ENCODE measurements at places on chromosomes 5 and 9.

DNA sequence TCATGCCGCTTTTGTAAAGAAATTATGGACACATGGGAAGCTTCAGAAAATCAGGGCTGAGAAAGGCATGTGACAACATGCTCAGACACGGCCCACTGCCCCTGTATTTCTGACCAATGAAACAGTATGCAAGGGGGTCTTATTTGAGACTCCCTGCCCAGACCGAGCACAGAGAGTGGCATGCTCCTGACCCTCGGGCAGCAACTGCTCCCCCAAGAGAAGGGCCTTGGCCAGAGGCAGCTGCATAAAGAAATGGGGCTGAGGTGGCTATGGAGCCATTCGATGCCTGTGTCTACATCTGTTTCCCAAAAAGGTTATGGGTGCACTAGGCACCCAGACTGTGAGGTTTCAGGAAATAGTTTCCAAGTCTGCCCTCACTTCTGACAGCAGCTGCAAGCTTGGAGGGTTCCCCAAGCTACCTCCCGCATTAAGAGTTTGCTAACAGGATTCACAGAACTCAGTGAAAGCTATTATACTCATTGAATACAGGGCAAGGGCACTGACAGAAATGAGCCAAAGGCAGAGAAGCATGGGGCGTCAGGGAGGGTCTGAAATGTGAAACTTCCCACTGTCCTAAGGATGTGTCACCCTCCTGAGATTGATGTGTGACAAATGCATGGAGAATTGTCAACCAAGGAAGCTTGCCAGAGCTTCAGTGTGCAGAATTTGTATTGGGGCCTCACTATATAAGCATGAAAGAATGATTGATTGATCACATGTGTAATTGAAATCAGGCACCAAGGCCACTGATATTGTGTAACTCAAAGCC lies 94.3 kb downstream of the DAP start:
- DNase-seq = no peak

- no peak for DNase-seq
Observed at GRCh38 chr9:93303806-93304573, 120.1 kb downstream of the WNK2 start.

- no peak for DNase-seq
Observed at GRCh38 chr9:5621327-5621726, 7.6 kb upstream of the RIC1 start.

DNA sequence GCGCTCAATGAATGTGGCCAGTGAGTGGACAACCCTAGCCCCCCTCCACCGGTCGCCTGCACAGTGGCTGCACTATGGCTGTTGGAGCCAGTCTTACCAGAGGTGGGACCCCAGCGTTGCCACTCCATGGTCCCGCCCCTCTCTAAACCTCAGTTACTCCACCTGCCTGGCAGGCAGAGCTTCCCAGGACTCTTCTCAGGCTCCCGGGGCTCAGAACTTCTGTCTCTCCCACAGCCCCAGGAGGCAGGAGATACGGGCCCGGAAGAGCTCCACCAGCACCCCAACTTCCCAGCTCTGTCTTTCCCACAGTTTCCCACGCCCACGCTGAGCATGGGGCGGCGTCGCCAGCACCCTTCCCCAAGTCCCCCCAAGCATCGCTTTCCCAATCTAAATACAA lies 975 bp downstream of the RASGEF1C start:
- DNase-seq = no peak

GRCh38 chr5:50672663-50673062 lies 6.2 kb downstream of the PARP8 start:
- no peak for DNase-seq

DNA sequence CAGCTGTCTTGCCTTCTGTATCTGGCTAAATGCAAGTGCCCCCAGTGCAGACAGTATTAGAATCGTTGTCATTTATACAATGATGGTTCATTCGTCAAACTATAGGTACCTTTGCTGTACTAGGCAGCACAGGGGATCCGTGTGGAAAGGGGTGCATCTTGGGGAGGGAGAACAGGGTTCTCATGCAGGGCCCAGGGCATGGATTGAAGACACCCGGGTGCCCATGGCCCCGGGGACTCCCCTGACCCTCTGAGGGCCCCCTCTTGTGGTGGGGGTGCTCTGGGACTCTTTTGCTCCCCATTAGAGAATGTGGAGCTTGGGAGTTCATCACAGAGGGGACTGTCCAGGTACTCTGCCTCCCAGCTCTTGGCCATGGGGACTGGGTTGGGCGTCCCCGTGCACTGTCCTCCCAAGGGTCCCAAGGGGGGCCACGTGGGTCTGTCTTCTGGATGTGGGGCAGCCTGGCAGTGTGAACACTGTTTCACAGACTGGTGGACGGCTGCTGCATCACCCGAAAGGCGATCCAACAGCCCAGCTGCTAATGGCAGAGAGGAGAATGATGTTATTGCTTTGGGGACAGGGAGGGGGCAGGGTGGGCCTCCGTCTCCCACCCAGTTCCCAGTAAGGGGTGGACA lies 36.9 kb upstream of the RXRA start:
- DNase-seq = no peak

- no peak for DNase-seq
Observed at GRCh38 chr5:124572971-124573370, 173.5 kb downstream of the ZNF608 start.

GRCh38 chr5:174317256-174317894 lies 271.9 kb downstream of the NSG2 start:
- DNase-seq = no peak

GRCh38 chr5:56580864-56581263 lies 234.5 kb upstream of the MAP3K1 start:
- no peak for DNase-seq

- DNase-seq = no peak
Observed at GRCh38 chr5:170582644-170583330, 79.0 kb downstream of the KCNIP1 start.

GRCh38 chr9:27499451-27499850 lies 24.6 kb upstream of the IFNK start:
- DNase-seq = no peak

- DNase-seq = no peak
Observed at GRCh38 chr5:50898966-50899365, 232.5 kb downstream of the PARP8 start.

GRCh38 chr5:83145241-83145640 lies 67.9 kb downstream of the XRCC4 start:
- DNase-seq = no peak

DNA sequence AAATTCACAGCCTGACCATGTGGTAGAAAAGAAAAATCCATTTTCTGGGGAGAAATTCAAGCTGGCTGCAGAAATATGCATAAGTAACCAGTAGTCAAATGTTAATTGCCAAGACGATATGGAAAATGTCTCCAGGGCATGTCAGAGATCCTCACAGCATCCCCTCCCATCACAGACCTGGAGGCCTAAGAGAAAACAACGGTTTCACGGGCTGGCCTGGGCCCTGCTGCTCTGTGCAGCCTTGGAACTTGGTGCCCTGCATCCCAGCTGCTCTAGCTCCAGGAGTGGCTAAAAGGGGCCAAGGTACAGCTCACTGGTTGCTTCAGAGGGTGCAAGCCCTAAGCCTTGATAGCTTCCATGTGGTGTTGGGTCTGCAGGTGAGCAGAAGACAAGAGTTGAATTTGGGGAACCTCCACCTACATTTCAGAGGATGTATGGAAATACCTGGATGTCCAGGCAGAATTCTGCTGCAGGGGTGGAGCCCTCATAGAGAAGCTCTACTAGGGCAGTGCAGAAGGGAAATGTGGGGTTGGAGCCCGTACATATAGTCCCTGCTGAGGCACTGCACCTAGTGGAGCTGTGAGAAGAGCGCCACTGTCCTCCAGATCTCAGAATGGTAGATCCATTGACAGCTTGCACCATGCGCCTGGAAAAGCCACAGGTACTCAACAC lies 49.7 kb downstream of the PTBP3 start:
- no peak for DNase-seq

- no peak for DNase-seq
Observed at GRCh38 chr5:172616136-172616535, 24.9 kb upstream of the NEURL1B start.

DNA sequence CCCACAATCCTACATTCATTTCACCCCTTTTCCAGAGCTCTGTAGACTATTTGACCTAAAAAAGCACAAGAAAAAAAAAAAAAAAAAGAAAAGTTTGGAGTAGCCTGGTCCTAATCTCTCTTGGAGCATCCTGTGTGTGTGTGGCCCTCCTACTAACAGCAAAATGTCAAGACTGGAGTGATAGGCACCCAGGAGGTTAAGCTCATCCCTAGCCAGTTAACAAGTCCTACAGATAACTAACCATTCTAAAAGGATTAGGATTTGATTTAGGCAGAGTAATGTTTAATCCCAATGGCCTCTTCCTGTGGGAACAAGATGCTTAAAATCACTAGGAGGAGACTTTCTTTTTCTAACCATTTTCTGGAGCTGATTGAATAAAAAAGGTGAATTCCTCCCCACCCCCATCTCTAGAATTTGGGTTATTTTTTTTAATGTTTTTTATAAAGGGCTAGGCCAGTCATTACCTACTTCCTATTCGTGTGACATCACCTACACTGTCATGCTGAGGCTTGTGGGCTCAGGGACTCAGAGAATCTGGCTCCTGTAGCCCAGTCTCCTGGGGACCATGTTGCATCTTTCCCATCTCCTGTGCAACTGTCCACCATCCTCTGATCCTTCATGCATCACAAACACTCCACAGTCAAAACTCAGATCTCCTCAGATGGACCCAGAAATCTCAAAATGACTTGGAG lies 43.2 kb upstream of the NR3C1 start:
- DNase-seq = no peak

- DNase-seq = no peak
Observed at GRCh38 chr9:129008469-129008965, 19.6 kb downstream of the SH3GLB2 start.

DNA sequence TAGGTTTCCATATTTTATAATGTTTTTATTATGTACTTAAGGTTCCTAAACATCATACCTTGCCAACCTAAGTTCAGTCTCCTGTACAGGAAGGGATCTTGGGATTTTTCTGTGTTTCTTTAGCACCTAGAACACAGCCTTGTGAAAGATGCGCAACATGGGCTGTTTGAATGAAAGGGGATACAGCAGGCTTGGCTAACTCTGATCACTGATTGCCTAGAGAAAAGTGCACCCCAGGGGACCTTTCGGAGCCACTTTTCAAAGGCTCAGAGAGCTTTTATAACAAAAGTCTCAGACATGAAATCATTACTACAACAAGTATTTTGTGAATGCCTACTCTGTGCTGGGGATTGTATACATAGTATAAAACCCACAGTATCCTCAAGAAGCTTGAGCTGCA lies 261.6 kb downstream of the BNC2 start:
- DNase-seq = no peak

DNA sequence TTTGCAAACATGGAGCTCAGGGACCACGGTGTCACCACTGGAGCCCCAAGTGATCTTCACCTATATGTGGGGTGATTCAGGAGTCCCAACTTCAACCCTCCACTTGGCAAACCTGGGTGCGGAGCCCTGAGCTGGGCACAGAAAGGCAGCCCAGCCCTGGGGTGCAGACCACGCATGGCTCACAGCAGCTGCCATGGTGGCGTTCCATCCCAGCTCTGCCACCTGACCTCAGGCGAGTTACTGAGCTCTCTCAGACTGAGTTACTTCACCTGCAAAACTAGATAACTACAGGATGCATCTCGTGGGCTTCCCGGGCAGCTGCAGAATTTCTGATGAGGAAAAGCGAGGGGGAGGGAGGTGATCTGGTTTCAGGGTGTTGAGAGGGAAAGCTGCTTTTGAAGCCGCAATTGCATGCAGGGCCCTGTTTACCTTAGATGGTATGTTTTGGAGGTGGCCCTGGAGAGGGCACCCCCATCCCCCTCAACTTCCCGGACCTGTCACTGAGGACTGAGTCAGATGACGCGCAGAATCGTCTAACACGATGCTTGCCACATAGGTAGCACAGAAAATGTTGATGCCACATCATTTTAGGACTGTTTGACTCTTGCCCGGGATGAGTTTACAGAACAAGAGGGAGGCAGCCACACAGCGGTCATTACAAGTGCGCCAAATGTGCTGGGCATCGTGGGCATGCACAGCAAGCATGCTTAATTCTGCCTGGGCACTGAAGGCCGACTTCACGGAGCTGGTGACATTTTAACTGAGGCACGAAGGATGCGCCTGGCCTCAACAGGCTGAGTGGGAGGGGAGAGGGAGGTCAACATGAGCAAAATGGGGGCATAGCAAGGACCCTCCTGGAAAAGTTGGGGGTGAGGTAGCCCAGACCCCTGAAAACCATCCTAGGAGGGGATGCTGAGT lies 154.6 kb downstream of the COL23A1 start:
- DNase-seq = no peak

GRCh38 chr9:74683322-74683721 lies 186.2 kb downstream of the RORB start:
- no peak for DNase-seq

DNA sequence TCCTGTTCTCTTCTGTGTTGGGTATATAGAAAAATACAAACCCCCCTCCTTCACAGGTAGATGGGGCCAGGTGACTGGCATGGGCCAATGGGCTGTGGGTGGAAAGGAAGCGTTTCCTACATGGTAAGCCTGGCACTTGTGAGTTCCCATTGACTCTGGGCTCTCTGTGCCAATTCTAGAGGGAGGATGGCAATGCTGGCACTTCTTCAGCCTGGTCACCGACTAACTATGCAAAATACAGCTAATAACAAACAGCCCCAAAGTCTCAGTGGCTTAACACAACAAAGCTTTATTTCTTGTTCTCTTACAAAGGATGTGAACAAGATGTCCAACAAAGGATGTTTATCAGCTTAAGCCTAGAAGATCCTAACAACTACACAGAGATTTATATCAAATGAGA lies 258.1 kb downstream of the SYK start:
- DNase-seq = no peak

- no peak for DNase-seq
Observed at GRCh38 chr9:34271265-34272006, 57.6 kb downstream of the KIF24 start.

DNA sequence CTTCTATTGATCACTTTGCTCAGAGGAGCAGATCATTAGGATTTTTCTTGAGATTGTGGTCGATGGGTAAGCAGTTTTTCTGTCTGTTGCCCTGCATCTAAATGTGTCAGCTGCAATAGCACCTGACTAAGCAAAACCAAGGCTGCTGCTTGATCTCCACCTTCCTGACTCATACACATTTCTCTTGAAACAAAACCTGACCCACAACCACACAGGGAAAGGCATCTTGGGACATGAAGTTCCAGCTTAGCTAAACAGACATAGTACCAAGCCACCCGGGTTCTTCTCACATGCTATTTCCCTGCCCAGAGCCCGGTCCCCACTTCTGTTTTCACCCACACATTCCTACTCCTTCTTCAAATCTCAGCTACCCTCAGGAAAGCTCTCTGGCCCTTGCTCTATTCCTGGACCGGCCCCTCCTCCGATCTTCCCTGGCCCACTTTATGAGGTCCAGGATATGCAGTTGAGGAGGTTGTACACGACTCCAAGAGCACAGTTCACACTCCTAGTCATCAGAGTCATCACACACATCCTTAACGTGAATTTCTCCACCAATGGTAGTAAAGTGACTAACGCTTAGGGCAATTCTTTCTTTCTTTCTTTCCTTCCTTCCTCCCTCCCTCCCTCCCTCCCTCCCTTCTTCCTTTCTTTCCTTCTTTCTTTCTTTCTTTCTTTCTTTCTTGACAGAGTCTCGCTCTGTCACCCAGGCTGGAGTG lies 16.0 kb upstream of the ZBTB43 start:
- DNase-seq = no peak

- DNase-seq = no peak
Observed at GRCh38 chr5:50667023-50667652, 701 bp downstream of the PARP8 start.

Measured in activated effector memory CD4-positive, alpha-beta T cell treated with Interleukin-2 at 50 U/mL for 16 hours (primary cell).